ENCODE measurements at places on chromosomes 4 and X. TPM values are rescaled to one million over a fixed set of nuclear protein-coding genes. Genes with fewer than 3 reads are reported as not detected.

GRCh38 chr4:89279385-89279784, 28.2 kb downstream of the GPRIN3 start:
- H3K27me3 ChIP-seq, result no peaks in the 10 kb centered on the region
- DNase-seq, result no peak
- peaks cover 8% of the 10 kb centered on the region for H3K36me3 ChIP-seq
- no peak overlapping the region for H3K27ac ChIP-seq

- H3K4me1 ChIP-seq, result peaks cover 54% of the 10 kb centered on the region
- no peaks in the 10 kb centered on the region for H3K36me3 ChIP-seq
- DNase-seq, result peak; percentile 86
These were observed 29.2 kb downstream of the HTT-AS start for GRCh38 chr4:3044870-3045819.

DNA sequence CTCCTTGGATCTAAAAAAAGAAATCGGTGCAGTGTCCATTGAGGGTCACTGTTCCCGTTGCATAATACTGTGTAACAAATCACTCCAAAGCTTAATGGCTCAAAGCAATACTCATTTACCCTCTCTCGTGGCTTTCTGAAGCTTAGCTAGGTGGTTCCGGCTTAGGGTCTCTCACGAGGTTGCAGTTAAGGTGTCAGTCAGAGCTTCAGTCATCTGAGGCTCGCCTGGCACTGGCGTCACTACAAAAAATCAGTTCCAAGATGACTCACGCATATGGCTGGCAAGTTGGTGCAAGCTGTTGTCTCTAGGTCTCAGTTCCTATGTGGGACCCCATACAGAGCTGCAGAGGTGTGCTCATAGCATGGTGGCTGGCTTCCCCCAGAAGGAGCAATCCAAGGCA, 91.0 kb downstream of the BEND2 start:
- no peak overlapping the region for H3K27ac ChIP-seq
- no peaks in the 10 kb centered on the region for H3K4me1 ChIP-seq
- no peak overlapping the region for H3K4me3 ChIP-seq
- H3K36me3 ChIP-seq, result no peaks in the 10 kb centered on the region
- H3K27me3 ChIP-seq, result no peaks in the 10 kb centered on the region
- DNase-seq, result no peak

GRCh38 chr4:101104312-101105052, 242.8 kb downstream of the PPP3CA start:
- H3K27me3 ChIP-seq, result no peaks in the 10 kb centered on the region
- no peaks in the 10 kb centered on the region for H3K36me3 ChIP-seq
- DNase-seq, result no peak
- H3K4me3 ChIP-seq, result no peak overlapping the region

DNA sequence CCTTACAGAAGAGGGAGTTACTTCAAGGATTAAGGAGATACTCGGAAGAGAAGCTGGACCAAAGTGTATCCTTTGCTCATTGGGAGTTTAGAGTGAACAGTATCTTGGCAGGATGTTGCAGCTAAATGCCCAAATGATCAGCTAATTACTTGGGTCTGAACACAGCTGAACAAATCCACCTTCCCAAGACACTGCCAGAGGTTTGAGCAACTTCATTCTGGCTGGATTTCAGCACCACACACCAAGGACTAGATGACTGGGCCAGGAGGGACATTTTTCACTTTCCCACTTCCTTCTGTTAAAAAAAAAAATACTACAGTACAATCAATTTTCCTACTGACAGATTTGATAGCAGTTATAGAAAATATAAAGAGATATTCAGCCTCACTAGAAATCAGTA, 324.6 kb downstream of the MID1IP1 start:
- no peak overlapping the region for H3K27ac ChIP-seq
- no peak for DNase-seq

DNA sequence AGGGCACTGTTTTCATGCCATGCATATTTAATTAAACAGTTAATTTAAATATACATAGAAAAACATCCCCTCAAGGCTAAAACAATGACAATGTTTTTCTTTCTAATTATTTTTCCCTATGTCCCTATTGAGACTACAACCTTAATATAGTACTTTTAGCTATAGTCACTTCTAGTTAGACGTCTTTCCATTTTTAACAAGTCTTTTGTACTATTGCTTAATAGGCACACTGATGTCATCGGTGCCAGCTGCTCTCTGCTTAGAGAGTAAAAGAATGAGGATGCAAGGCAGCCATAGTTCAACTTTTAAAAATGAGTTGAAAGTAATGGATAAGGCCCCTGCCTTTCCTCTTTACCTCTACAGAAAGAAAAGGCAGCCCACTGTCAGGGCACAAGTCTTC, 191.1 kb downstream of the KCTD8 start:
- DNase-seq, result no peak
- no peaks in the 10 kb centered on the region for H3K27me3 ChIP-seq
- no peak overlapping the region for H3K4me3 ChIP-seq
- no peak overlapping the region for H3K27ac ChIP-seq
- no peaks in the 10 kb centered on the region for H3K36me3 ChIP-seq

DNA sequence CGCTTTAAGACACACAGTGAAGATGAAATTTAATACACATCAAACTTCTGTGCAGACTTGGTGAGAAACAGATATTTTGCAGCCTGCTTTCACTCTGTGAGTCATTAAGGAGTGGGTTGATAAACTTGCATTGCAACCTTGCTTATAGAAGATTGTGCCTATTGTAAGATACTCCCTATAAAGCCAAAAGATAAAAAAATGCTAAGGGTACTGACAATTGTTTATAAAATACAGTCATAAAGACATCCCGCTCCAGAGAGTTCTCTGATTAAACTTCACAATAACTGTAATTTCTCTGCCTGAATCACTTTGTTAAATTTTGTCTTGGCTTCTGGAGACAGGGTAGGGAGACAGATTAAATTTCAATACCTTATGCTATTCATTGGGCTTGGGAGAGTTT, 49.1 kb downstream of the GALNT7 start:
- no peaks in the 10 kb centered on the region for H3K27me3 ChIP-seq
- no peak overlapping the region for H3K4me3 ChIP-seq
- H3K36me3 ChIP-seq, result no peaks in the 10 kb centered on the region
- H3K4me1 ChIP-seq, result peaks cover 3% of the 10 kb centered on the region

GRCh38 chr4:128249787-128250668, 37.6 kb downstream of the PGRMC2 start:
- no peak for DNase-seq
- H3K4me3 ChIP-seq, result no peak overlapping the region
- no peaks in the 10 kb centered on the region for H3K36me3 ChIP-seq
- H3K4me1 ChIP-seq, result no peaks in the 10 kb centered on the region
- no peak overlapping the region for H3K27ac ChIP-seq

DNA sequence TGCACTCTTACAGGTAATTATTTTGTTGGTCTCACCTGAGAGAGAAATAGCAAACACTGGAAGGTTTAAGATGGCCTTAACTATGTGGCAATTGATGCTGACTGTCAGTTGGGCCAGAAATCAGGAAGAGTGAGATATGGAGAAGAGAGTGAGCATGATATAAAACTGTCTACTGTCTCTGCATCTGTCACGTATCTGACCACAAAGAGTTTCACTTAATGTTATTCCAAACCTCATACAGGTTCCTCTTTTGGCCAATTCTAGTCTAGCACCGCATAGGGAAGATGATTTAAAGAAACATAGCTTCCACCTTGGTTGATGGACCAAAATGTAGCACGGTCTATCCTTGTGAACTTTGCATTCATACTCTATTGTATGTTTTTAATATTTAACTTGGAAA, 381.0 kb upstream of the BOD1L1 start:
- no peaks in the 10 kb centered on the region for H3K36me3 ChIP-seq
- DNase-seq, result no peak
- H3K27me3 ChIP-seq, result no peaks in the 10 kb centered on the region
- no peak overlapping the region for H3K4me3 ChIP-seq
- no peak overlapping the region for H3K27ac ChIP-seq

DNA sequence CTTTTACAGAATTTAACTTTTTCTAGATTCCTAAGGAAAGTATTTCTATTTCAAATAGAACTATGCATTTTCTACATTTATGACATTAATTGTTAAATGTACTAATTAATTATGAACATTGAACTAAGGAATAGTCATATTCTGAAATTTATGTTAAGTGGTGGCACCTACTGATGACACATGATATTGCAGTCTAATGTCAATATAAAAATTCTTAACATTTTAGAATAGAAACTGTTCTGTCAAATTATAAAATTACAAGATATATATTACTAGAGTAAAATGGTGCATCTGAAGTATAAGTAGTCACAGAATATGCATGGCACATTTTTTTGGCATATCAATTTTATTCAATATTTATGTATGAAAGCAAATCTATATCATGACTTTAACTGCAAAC, 40.2 kb upstream of the NDNF start:
- no peak overlapping the region for H3K27ac ChIP-seq
- no peaks in the 10 kb centered on the region for H3K4me1 ChIP-seq
- H3K4me3 ChIP-seq, result no peak overlapping the region
- no peaks in the 10 kb centered on the region for H3K36me3 ChIP-seq
- peak; percentile 15 for DNase-seq
- H3K27me3 ChIP-seq, result no peaks in the 10 kb centered on the region

GRCh38 chr4:73894001-73894400, 24.8 kb downstream of the CXCL1 start:
- H3K4me3 ChIP-seq, result no peak overlapping the region
- DNase-seq, result no peak
- H3K27me3 ChIP-seq, result no peaks in the 10 kb centered on the region

- no peak overlapping the region for H3K4me3 ChIP-seq
- H3K27ac ChIP-seq, result no peak overlapping the region
- no peaks in the 10 kb centered on the region for H3K27me3 ChIP-seq
These were observed 460.3 kb downstream of the GBA3 start for GRCh38 chr4:23153076-23153475.

GRCh38 chr4:140865253-140866217, 109.3 kb upstream of the TBC1D9 start:
- no peak for DNase-seq
- H3K36me3 ChIP-seq, result no peaks in the 10 kb centered on the region
- H3K4me1 ChIP-seq, result no peaks in the 10 kb centered on the region
- H3K4me3 ChIP-seq, result no peak overlapping the region

GRCh38 chr4:34108391-34108790, 2135.9 kb downstream of the ARAP2 start:
- H3K4me3 ChIP-seq, result no peak overlapping the region
- H3K27ac ChIP-seq, result no peak overlapping the region
- DNase-seq, result no peak
- H3K4me1 ChIP-seq, result no peaks in the 10 kb centered on the region
- H3K36me3 ChIP-seq, result no peaks in the 10 kb centered on the region

- no peak overlapping the region for H3K27ac ChIP-seq
- DNase-seq, result peak; percentile 56
- no peaks in the 10 kb centered on the region for H3K27me3 ChIP-seq
- no peak overlapping the region for H3K4me3 ChIP-seq
- no peaks in the 10 kb centered on the region for H3K36me3 ChIP-seq
- H3K4me1 ChIP-seq, result no peaks in the 10 kb centered on the region
These were observed 46.0 kb upstream of the TMPRSS11F start for GRCh38 chr4:68175562-68176155.

GRCh38 chrX:66023385-66024091, 16.3 kb downstream of the VSIG4 start:
- H3K27me3 ChIP-seq, result no peaks in the 10 kb centered on the region
- no peak overlapping the region for H3K4me3 ChIP-seq
- H3K4me1 ChIP-seq, result peaks cover 8% of the 10 kb centered on the region
- no peaks in the 10 kb centered on the region for H3K36me3 ChIP-seq

DNA sequence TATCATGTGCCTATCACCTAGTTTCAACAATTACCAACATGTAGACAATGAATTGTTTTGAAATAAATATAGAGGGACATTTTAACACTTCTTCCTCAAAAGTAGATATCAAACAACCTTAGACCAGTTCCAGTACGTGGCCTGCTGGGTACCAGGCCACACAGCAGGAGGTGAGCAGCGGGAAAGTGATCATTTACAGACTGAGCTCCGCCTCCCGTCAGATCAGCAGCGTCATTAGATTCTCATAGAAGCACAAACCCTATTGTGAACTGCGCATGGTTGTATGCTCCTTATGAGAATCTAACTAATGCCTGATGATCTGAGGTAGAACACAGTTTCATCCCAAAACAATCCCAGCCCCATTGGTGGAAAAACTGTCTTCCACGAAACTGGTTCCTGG, 6.5 kb downstream of the BBS7 start:
- H3K27me3 ChIP-seq, result no peaks in the 10 kb centered on the region
- no peaks in the 10 kb centered on the region for H3K4me1 ChIP-seq

- no peaks in the 10 kb centered on the region for H3K36me3 ChIP-seq
- no peak overlapping the region for H3K4me3 ChIP-seq
- DNase-seq, result no peak
- H3K27me3 ChIP-seq, result peaks cover 20% of the 10 kb centered on the region
These were observed 966 bp downstream of the PDGFC start for GRCh38 chr4:156970501-156971164.

- no peak for DNase-seq
- no peak overlapping the region for H3K27ac ChIP-seq
- H3K4me3 ChIP-seq, result no peak overlapping the region
- no peaks in the 10 kb centered on the region for H3K4me1 ChIP-seq
These were observed 40.3 kb downstream of the NHS start for GRCh38 chrX:17415242-17415810.

DNA sequence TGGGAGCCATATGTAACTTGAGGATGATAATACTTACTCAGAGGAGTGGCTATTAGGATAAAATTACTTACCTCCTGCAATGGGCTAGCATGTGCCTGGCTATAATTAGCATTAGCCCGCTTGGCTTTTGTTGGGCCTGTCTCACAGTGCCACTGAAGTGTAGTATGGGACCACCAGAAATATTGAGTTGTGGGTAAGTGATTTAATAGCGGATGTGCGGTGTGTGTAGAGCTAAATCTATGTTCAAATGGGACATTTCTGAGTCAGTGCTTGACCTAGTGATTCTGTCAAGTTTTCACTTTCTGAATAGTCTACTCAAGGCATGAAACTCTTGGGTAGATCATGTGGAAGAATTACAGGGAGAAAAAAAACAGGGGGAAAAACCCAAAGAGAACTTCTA, 3.5 kb upstream of the CLNK start:
- no peaks in the 10 kb centered on the region for H3K27me3 ChIP-seq
- no peak for DNase-seq
- no peak overlapping the region for H3K27ac ChIP-seq
- no peaks in the 10 kb centered on the region for H3K4me1 ChIP-seq
- H3K36me3 ChIP-seq, result no peaks in the 10 kb centered on the region

The KLHL8 gene
- polyA plus RNA-seq, result 9.1 TPM

The MED14 gene
- 3.1 TPM for polyA plus RNA-seq

The MAGED4B gene
- polyA plus RNA-seq, result 7.3 TPM

The ALAS2 gene
- polyA plus RNA-seq, result not detected

The FAT1 gene
- not detected for polyA plus RNA-seq

The RCHY1 gene
- 38.0 TPM for polyA plus RNA-seq

The NAT8L gene
- polyA plus RNA-seq, result not detected

The PCDH19 gene
- polyA plus RNA-seq, result not detected

The SCML2 gene
- 0.19 TPM for polyA plus RNA-seq

The ADH4 gene
- polyA plus RNA-seq, result not detected

The GPAT3 gene
- 4.7 TPM for polyA plus RNA-seq

The RAB9A gene
- 33.4 TPM for polyA plus RNA-seq

The IQCM gene
- polyA plus RNA-seq, result not detected

The RS1 gene
- polyA plus RNA-seq, result not detected

The JCHAIN gene
- 5.2 TPM for polyA plus RNA-seq
